Stimulated activated CD4-positive, alpha-beta T cell treated with anti-CD3 and anti-CD28 coated beads, Interleukin-15, amount 100 ng/mL, for 1 hour (primary cell): ENCODE measurements at places on chromosomes 2 and 18.

- no peak for DNase-seq
These were observed 4.5 kb upstream of the GDF7 start for GRCh38 chr2:20662308-20662937.

- DNase-seq, result no peak
These were observed 43.8 kb downstream of the SLC4A3 start for GRCh38 chr2:219671279-219671678.

DNA sequence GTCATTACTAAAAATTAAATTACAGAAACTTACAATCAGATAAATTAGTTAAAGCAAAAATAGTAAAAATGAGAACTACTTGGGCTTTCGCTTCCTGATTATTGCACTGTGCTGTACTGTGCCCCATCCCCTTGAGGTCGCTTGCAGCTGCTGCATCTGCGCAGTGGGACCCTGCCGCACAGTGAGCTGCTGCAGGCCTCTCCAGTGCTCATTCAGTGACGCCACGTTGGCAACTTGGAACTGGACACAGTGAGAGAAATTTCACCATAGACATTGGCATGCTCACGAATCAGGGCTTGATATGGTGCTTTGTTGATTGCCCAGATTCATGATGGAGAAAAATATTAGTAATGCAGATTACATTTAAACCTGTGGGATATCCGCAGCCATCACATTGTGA is 290.8 kb upstream of the MYT1L start:
- no peak for DNase-seq

GRCh38 chr2:33670392-33670937 is 71.4 kb upstream of the FAM98A start:
- no peak for DNase-seq

DNA sequence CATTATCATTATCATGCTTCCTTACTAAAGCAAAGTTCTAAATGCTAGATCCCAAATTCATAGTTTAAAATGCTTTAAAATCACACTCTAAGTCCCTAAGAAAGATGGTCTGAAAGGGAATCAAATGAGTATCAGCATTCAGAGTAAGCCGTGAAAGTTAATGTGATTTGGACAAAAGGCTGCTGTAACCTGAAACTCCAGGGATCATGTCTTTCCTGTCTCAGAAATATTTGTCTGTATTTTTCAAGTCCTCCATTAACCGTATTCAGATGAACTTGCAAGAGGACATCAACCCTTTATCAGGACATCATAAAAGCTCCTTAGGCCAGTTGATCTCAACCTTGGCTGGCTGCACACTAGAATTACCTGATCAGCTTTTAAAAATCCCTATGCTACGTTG is 324.3 kb upstream of the PKDCC start:
- DNase-seq, result no peak

DNA sequence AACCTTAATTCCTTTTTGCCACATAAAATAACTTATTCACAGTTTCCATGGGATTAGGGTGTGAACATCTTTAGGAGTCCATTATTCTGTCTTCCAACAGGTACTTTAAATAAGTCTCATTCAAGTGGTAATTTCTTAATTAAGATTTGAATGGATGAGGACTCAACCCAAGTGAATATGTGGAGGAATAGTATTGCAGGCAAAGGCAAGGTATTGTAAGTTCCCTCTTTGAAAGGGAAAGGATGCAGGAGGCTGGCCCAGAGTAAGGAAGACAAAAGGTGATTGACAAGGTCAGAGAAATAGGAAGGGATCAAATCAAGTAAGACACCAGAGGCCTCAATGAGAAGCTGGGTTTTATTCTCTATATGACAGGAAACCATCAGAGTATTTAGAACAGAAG is 238.2 kb upstream of the RBMS1 start:
- no peak for DNase-seq
